ENCODE measurements at places on chromosomes 7 and 10.
A peak's percentile ranks its signal among the peaks of the same experiment; 100 is the strongest.

- no peak for ATAC-seq
Observed at GRCh38 chr7:144018065-144018464, 17.9 kb downstream of the OR6B1 start.

DNA sequence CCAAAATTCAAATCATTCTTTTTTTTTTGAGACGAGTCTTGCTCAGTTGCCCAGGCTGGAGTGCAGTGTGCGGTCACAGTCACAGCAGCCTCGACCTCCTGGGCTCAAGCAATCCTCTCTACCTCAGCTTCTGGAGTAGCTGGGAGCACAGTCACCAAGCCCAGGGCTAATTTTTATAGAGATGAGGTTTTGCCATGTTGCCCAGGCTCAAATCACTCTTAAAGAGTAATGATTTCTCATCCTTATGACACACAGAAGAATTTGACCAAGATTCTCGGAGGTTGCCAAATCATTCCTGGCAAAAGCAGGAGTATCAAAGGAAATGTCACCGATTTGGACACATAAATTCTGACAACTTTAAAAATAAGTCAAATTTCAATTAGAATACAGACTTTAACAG, 39.1 kb downstream of the SIRT1 start:
- no peak for ATAC-seq

DNA sequence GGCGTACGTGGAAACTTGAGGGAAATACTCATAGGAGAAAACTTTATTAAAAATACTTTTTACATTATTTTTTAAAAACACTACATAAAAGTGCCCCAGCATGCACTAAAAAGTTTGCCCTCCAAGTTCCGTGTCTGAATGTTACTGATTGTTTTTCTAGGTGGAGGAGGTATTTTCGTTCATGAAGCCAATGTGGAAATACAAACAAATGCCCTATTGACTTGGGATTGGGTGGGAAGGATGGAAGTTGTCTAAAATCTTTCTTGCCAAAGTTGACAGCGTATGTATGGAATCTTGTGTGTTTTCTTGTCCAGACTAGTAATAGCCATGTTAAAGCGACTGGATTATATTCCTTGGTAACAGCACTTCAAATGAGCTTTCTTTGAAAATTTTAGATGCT, 1.2 kb downstream of the PROSER2 start:
- ATAC-seq: no peak

DNA sequence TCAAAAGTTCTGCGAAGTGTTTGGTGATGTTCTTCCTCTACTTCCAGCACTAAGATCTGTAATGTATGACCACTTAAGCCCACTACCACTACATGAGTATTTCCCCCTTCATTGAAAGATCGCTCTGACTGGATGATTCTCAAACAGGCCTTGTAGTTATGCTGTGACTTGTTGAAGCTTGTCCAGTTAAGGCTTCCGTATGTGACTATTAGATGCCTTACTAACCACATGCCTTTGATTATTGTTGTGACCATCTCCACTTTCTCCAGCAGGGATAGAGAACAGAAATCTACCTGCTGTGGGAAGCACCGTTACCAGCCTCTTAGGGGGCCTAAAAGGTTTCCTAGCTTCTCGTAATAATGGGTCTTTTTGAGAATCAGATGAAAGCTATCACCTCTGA, 81.1 kb downstream of the NOC3L start:
- no peak for ATAC-seq

- ATAC-seq: no peak
Observed at GRCh38 chr7:130429019-130429418, 11.8 kb downstream of the CEP41 start.

- peak; percentile 84 for ATAC-seq
Observed at GRCh38 chr7:25240340-25240739, 12.1 kb upstream of the NPVF start.

GRCh38 chr10:84172467-84173356, 889 bp upstream of the GPR15LG start:
- no peak for ATAC-seq
